ENCODE measurements at places on chromosomes 2 and 18.

GRCh38 chr2:105808423-105809096, 63.8 kb downstream of the NCK2 start:
- DNase-seq = no peak

GRCh38 chr2:68560545-68560944, 82.8 kb upstream of the PROKR1 start:
- DNase-seq = no peak

GRCh38 chr2:10163498-10164486, 41.3 kb downstream of the RRM2 start:
- no peak for DNase-seq

DNA sequence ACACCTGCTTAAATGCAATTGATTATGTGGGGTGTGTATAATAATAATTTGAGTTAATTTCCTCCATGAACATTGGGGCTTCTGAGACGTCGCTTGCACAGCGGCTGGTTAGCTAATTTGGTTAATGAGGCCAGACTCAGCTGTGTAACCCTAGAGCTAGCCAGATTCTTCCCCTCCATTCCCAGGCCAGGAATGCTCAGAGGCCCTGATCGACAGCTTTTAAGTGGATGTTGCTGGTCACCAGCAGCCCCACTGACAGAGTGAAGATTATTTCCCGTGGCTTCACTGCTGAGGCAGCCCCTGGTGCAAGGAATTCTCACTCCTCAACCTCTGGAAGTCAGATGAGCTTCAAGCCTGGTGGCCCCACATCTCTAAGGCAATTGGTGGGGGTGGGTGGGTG, 12.4 kb upstream of the EPAS1 start:
- no peak for DNase-seq

- no peak for DNase-seq
Observed at GRCh38 chr2:69579536-69579935, 64.0 kb downstream of the AAK1 start.

- no peak for DNase-seq
Observed at GRCh38 chr2:68425503-68425902, 41.6 kb downstream of the FBXO48 start.

DNA sequence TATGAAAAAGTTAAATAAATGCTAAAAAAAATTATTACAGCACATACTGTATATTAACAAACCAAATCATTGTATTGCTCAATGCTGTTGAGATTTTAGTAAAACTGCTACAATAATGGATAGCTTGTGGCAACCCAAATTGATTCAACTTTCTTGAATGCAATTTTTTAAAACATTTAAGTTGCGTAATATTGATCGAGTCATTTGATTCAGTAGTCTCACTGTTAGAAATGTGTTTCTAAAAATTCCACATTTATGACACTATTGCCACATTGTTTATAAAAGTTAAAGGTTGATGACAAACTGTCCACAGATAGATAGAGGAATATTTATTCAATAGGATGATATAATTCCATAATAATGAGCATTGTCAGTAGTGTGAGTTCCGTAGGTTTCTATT, 640.7 kb upstream of the CRIM1 start:
- DNase-seq = no peak

DNA sequence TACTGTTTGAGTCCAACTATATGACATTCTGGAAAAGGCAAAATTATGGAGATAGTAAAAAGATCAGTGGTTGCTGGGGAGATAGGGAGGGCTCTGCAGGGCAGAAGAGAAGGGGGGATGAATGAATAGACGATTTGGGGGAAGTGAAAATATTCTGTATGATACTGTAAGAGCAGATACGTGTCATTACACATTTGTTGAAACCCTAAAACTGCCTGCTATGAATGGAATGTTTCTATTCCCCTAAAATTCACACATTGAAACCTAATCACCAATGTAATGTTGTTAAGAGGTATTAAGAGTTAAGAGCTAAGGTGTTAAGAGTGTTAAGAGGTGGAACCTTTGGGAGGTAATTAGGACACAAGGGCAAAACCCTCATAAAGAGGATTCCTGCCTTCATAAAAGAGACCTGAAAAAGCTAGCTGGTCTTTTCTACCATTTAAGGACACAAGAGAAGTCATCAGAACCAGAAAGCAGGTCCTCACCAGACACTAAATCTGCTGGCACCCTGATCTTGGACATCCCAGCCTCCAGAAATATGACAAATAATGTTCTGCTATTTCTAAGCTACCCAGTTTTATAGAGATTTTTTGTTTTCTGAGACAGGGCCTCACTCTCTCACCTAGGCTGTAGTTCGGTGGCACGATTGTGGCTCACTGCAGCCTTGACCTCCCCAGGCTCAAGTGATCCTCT, 76.2 kb downstream of the ATAD2B start:
- no peak for DNase-seq

GRCh38 chr2:206859330-206859739, 80.0 kb upstream of the CPO start:
- no peak for DNase-seq

DNA sequence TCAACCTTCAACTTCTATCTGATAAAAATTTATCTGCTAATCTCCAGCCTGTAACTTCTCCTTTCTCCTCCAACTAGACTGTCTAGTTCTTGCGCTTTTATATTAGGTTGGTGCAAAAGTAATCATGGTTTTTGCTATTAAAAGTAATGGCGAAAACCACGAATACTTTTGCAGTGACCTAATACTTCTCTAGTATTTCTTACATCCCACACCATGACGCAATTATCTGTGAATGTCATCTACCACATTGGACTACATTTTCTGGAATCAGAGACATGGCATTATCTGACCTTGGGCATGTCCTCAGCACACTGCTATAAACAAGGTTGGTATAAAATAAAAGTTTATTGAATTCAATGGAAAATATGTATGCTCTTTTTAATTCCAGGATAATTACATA, 370.2 kb upstream of the LYPD1 start:
- DNase-seq = no peak

- DNase-seq = no peak
Observed at GRCh38 chr2:147509821-147510220, 335.0 kb upstream of the ACVR2A start.

DNA sequence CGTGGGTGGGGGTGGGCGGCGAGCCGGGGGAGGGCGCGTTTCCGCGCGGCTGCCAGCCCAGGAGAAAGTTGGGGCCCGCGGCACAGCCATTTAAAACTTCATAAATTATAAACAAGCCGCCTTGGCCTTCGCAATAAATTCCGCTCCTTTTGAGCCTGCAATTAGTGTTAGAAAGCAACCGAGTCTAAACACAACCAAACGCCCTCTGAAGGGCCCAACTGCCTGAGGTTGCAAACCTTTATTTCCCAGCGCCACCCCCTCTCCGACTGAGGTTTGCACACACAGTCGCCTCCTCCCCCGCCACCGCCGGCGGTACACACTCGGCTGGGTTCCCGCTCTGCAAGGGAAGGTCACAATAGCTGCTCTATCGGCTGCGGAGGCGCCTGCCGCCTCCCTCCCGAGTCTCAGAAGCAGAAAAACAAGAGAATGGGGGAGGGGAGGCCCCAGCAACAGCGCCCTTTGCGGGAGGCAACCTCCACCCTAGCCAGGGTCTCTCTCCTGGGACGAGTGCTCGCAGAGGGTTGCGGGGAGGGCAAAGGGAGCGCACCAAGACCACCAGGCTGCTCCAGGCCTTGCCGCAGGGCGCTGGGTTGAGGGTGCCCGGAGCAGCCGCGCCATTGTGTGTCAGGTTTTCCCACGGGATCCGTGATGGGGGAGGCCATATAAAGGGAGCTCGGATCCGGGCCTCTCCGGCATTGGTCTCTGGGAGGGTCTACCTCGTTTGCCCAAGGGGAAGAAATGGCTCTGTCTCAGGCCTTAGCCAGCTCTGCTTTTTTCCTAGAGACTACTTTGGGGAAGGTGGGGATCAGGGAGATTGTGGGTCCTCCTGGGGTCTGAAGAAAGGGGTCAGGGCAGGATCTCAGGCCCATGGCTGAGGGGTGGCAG, 13.4 kb upstream of the HOXD1 start:
- no peak for DNase-seq

DNA sequence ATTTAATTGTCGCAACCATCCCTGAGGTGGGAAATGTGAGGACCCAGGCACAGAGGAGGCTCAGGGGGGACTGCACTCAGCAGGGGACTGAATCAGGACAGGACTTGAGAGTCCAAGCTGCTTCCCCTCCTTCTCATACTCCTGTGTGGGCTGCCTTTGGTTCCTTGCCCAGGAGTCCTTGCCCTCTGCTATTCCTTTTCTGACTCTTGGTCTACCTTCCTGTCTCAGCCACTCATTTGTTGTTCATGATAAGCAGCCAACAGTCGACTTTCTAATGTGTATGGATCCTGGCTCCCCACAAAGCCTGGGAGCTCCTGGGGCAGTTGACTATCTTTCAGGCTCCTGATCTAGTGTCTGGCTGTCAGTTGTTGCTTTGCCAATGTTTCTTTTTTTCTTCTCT, 28.3 kb downstream of the GATA6 start:
- DNase-seq = no peak

DNA sequence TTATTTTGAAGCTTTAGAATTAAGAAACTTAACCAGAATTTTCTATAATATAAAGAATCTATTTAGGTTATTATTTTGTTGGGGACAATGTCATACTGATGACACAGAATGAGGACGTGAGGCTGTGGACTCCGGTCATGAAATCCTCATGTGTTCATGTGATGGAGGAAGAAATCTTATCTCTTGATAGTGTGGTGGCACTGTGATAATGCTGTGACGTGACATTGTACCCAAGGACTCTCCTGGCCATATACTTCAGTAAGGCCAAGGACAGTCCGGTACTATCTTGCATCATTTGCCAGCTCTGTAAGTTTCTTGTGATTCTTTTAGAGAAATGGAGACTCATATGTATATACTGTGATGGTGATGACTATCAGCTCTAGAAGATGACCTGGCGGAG, 59.1 kb downstream of the SLC9A2 start:
- DNase-seq = no peak

GRCh38 chr2:215505044-215505786, 69.3 kb upstream of the FN1 start:
- no peak for DNase-seq

GRCh38 chr2:166332106-166332505, 43.6 kb downstream of the SCN9A start:
- no peak for DNase-seq

GRCh38 chr18:58520969-58521368, 107.9 kb downstream of the ALPK2 start:
- no peak for DNase-seq

GRCh38 chr18:79943608-79944125, 7.8 kb downstream of the SLC66A2 start:
- DNase-seq = no peak

- DNase-seq = no peak
Observed at GRCh38 chr2:70561893-70562292, 8.3 kb upstream of the TGFA start.

DNA sequence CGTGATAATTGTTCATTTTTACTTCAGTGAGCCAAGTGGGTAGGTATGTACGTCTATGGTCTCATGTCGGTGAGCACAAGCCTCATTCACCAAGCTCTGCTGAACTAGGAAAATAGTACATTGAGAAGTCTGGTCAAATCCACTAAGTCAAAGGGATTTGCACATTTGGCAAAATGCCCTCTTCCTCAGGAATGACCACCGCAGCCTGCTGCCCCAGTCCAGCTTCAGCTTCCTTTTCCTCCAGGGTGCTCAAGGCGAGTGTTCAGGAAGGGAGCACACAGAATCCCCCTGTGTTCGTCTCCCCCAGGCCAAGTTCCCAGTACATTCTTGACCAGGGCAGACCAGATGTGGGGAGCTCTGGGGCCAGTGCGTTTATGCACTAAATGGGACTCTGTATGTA, 23.0 kb downstream of the TCF7L1 start:
- no peak for DNase-seq

- no peak for DNase-seq
Observed at GRCh38 chr2:70974592-70974991, 3.8 kb upstream of the ANKRD53 start.

- no peak for DNase-seq
Observed at GRCh38 chr2:72263043-72263775, 115.5 kb upstream of the CYP26B1 start.

DNA sequence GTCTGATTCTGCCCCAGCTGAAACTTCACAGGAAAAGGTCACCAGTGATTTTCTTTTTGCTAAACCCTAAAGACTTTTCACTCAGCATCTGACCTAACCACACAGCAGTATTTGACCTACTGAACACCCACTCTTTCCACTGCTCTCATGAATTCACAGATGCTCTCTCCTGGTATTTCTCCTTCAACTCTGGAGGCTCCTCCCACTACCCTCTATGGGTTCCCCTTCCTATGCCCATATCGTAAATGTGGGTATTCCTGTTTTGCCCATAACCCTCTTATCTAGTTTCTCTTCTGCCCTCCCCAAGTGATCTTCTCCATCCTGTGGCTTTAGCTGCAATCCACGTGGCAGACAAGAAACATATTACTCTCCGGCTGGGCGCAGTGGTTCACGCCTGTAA, 7.6 kb downstream of the PLEKHM3 start:
- no peak for DNase-seq

DNA sequence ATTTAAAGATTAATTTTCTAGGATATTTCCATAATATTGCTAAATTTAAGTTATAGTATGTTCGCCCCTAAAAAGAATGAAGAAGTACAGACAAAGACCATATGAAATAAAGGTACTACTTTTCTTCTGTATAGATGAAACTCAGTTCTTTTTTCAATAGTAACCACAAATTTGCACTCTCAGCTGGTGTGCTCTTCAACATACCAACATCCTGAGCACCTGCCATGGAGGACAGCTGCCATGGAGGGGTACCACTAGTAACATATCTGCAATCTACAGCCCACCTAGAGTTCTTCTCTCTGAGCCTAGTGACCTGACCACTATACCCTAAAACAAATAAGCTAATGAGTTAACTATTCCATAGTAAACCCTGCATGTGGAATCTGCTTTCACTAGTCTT, 36.8 kb upstream of the ERCC3 start:
- no peak for DNase-seq

DNA sequence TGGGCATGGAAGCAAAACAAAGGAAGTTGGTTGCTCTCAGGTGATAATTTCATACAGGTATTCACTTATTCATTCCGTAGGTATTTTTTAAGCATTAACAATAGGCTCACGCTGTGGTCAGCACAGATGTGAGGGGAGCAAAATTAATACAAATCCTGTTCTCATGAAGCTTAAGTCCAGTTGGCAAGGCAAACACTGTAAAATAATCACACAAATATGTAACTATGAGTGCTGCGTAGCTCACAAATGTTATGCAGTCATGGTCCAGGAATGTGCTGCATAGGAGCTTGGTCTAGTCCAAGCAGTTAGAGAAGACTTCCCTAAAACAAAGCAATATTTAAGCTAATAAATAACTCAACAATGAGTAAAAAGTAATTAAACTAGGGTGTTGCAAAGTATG, 23.9 kb downstream of the SP5 start:
- DNase-seq = no peak

DNA sequence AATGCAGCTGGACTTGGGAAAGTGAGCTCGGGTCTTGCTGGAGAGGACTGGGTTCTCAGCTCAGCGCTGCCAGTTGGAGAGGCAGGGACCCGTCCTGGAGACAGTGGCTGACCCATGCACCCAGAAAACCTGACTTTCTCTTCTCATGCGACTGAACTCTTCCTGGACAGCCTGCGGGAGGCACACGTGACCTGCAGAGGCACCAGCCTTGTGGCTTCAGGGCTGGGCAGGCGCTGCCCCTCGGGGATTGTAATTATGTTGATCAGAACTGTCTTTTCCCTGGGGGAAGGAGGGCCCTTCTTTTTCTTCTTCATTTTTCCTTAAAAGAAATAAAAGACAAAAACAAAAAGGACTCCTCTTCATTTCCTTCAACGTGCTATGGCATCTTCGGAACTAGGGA, 198.1 kb downstream of the VAPA start:
- no peak for DNase-seq
